ENCODE measurements at places on chromosomes 16 and 17.

- DNase-seq: no peak
Measured at GRCh38 chr17:59684967-59685366, 22.3 kb downstream of the PTRH2 start.

GRCh38 chr17:68441070-68441770, 16.1 kb downstream of the WIPI1 start:
- DNase-seq: peak; percentile 41

- no peak for DNase-seq
Measured at GRCh38 chr16:89147085-89147817, 24.3 kb upstream of the CDH15 start.

GRCh38 chr17:73639322-73639721, 4.9 kb downstream of the SDK2 start:
- no peak for DNase-seq

- DNase-seq: peak; percentile 81
Measured at GRCh38 chr17:18980682-18981334, 23.8 kb downstream of the FAM83G start.

Measured in kidney tubule cell (primary cell).